Stimulated activated CD4-positive, alpha-beta T cell treated with anti-CD3 and anti-CD28 coated beads, Interleukin-2, amount 100 ng/mL, for 4 hours (primary cell): ENCODE measurements at places on chromosomes 3 and 15.
A peak's percentile ranks its signal among the peaks of the same experiment; 100 is the strongest.

DNA sequence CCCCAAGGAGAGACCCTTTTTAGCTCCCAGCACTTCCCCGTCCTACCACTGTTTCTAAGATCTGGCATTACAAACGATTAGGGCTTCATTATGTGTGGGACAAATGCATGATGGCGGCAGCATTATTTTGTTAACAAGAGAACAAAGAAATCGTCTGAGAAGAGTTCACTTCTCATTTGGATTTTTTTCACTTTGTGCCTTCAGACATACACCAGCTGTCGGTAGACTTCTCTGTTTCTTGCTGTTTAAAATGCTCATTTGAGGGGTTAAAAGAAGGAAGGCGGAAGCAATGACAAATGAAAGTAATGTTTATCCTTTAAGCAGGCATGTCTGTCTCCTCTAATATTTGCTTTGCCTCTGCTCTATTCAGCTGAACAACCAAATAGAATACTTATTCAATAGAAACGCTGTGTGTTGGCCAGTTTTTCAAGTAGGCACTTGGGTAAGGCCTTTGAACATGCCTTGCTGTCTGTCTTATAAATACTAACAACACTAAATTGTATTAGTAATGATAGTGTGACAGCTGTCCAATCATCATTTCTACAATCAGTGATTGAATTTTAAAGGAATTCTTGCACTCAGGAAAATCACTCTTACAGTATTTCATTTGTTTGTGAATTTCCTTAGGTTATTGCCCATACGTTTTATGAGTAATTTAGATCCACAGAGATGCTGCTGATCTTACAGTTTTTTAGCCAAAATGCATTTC is 382.4 kb downstream of the IL5RA start:
- DNase-seq, result no peak

GRCh38 chr15:40217166-40217824 is 21.6 kb upstream of the PAK6 start:
- peak; percentile 28 for DNase-seq

GRCh38 chr3:111619833-111620232 is 24.7 kb upstream of the ZBED2 start:
- DNase-seq, result no peak

- DNase-seq, result no peak
Observed at GRCh38 chr15:60854858-60855564, 374.1 kb downstream of the RORA start.

- no peak for DNase-seq
Observed at GRCh38 chr15:68080783-68081182, 26.7 kb downstream of the PIAS1 start.

GRCh38 chr3:36713904-36714303 is 50.4 kb downstream of the DCLK3 start:
- no peak for DNase-seq

DNA sequence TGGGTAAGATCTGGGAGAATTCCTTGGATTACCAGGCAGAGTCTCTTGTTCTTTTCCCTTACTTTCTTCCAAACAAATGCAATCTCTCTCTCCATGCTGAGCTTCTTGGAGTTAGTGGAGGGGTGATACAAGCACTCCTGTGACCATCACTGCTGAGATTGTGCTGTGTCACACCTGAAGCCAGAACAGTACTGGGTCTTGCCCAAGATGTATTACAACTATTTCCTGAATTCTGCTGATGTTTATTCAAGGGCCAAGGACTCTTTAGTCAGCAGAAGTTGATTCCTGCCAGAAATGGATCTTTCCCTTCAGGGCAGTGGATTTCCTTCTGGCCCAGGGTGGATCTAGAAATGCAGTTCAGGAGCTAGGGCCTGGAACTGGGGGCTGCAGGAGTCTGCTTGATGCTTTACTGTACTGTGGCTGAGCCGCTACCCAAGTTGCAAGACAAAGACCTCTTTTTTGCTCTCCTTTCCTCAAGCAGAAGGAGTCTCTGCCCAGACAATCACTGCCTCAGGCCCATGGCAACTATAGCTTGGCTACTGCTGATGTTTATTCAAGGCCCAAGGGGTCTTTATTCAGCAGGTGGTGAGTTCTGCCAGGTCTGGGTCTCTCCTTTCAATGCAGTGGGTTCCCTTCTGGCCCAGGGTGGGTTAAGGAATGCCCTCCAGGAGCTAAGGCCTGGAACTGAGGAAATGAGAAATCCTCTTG is 98.8 kb downstream of the SH3GL3 start:
- no peak for DNase-seq

DNA sequence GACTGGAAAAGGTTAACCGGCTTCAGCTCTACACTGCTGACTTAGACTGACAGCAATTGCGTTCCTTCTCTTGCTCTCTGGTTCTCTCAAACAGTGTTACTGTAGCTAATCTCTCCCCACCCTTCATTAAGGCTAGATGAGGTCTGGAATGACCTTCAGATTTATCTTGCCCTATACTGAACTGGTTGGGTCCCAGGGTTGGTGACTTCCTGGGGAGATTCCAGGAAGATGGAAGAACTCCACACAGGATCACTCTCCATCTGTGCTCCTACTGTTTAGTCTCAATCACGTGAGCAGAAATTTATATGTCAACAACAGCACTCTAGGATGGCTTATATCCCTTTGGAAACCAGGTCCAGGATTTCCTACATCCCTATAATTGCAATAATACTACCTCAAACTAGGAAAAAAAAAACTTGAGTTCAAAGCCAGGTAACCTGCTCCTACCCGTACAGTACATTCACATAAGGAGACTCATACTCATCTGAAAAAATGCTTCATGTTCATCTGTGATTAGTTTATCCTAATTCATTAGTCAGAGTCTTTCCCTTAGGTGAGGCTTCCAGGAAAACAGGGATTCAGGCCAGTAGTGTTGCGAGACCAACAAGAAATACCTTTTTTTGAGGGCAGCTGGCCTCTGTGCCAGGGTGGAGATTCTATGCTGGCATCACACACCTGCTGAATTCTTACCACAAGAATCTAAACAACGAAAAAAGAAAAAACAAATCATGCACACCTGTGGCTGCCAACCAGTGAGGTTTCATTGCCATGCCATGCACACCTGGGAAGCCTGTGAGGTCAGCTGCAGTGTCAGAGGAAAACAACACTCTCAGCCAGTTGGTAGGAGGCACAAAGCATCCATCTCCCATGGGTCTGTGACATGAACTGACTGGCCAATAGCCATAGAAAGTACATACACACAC is 297.3 kb downstream of the MECOM start:
- no peak for DNase-seq

DNA sequence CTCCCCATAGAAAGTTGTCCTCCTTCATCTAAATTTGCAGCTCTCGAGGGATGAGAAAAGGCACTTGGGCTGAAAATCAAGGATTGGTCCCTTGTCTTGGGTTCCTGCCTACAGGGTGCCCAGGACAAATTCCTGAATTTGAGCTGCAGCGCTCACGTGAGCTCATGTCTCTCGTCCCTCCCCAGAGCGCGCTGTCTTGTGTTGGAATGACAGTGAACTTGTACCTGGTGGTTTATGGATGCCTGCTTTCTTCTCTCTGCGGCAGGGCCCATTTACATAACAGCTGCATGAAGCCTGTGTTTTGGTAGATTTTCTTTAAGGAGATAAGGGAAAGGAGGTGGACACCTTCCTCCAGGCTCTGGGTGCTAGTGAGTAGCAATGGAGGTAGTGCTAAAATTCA is 4.3 kb downstream of the RYR3 start:
- no peak for DNase-seq

DNA sequence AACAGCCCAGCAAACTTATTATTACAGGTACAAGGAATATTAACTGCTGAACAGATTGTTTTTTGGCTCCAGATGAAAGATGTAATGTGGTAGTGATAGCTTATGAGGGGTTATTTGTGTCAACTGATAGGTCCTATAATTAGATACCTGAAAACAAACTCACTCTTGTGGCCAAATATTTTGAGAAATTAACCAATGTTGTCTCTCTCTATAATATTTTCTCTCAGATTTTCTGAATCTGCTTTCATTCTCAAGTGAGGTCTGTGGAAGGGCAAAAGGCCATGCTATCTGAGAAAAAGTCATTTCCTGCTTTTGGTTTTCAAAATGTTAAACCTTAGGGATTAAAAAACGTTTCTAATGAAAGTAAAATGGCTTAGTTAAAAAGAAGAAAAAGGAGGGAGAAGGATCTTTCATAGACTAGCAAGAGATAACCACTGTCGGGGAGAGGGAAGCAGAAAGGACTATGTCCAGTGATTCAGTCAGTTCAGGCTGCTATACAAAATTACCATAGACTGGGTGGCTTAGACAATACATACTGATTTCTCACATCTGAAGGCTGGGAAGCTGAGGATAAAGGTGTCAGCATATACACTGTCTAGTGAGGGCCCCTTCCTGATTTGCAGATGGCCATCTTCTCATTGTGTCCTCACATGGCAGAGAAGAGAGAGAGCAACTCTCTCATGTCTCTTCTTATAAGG is 277.5 kb upstream of the P2RY1 start:
- no peak for DNase-seq

DNA sequence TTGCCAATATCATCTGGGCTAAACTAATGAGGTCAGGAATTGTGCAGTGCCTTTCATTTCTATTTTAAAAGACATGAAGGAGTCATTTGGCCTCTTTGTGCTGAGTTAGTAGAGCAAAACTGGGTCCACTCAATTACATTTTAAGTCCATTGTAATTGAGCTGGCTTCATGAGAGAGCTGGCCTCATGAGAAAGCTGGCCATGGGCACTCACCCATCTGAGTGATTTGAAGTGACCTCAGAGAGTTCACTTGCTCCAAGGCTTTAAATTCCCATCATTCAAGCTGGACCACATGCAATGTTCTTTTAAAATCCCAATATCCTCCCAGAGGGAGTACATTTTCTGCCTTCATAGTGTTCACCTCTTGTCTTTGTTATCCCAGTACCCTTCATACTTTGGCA is 335.9 kb upstream of the WNT5A start:
- DNase-seq, result no peak

DNA sequence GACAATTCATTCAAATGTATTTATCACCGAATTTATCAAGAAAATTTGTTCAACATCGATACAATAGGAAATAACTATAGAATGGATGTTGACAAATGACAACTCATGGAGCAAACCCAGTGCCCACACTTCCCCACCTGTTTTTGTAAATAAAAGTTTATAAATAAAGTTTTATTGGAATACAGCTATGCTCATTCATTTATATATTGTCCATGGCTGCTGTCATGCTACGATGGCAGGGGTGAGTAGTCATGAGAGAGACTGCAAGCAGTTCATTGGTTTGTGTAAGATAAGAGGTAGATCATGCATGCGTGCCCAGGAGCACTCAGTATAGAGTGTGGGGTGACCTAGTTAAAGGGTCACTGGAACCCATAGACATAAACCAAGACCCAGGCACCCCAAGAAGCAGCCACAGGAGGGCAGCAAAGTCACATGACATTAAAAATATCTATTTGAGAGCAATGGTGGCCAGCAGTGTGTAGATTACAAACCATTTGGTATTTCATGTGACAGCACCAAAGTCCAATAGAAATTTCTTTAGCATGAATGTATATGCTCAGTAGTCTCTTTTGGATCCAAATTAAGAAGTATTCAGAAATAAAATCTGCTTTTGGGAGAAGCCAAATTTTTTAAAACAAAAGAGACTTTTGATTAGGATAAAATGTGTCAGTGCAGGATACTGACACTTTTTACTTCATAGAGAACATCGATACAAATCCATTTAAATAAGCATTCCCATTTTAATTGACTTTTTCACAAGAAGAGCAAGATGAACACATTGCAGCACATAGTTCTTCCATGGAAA is 794.8 kb downstream of the MCTP2 start:
- DNase-seq, result no peak

GRCh38 chr3:45967724-45968123 is 24.5 kb downstream of the CXCR6 start:
- no peak for DNase-seq

- no peak for DNase-seq
Observed at GRCh38 chr3:130374908-130375307, 29.4 kb downstream of the COL6A5 start.

- DNase-seq, result no peak
Observed at GRCh38 chr3:141114179-141114745, 63.1 kb downstream of the SPSB4 start.

DNA sequence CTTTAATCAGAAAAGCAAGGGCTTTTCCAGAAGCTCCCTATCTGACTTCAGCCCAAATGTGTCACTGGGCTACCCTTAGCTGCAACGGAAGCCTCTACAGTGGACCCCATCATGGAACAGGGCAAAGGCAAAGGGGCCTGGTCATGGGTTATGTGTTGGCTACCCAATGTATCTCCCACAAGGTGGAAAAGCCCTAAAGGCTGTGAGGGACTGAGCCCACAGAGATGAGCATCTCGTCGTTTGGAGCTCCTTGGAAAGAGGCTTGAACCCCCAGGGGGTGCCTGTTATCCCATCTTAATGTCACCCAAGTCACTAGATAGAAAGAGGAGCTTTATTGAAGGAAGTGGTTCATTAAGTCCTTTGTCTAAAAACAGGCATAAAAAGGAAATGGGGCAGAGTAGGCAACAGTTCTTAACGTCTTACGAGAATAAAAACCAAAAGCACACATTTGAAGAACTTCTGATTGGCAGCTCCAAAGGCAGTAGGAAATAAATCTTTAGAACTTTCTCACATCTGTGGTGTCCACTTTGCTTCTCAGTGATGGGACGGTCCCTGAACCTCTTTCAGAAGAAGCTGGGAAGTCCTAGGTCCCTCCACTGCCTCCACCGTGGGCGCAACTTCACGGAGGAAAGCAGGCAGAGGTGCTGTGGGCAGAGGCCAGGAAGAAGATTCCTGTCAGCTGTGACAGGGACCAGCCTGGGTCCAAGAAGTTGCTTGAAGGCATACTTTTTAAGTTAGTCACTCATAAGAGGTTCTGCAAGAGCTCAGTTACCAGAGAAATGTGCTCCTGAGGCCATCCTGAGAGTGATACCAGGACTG is 93.7 kb downstream of the MYLK start:
- no peak for DNase-seq

GRCh38 chr15:49120832-49121231 is 34.6 kb downstream of the COPS2 start:
- no peak for DNase-seq

DNA sequence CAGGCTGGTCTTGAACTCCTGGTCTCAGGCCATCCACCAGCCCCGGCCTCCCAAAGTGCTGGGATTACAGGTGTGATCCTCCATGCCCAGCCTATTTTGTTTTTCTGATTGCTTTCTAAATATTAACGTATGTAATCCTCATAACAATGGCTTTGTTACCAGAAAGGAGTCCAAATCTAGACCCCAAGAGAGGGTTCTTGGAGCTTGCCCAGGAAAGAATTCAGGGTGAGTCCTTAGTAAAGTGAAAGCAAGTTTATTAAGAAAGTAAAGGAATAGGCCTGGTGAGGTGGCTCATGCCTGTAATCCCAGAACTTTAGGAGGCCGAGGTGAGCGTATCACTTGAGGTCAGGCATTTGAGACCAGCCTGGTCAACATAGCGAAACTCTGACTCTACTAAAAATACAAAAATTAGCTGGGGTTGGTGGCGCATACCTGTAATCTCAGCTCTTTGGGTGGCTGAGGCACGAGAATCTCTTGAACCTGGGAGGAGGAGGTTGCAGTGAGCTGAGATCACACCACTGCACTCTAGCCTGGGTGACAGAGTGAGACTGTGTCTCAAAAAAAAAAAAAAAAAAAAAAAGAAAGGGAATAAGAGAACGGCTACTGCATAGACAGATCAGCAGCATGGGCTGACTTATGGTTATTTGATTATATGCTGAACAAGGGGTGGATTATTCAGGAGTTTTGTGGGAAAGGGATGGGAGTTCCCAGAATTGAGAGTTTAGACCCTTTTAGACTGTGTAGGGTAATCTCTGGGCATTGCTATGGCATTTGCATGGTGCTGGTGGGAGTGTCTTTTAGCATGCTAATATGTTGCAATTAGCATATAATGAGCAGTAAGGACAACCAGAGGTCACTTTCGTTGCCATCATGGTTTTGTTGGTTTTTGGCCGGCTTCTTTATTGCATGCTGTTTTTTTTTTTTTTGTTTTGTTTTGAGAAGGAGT is 36.1 kb downstream of the TYRO3 start:
- no peak for DNase-seq

- DNase-seq, result no peak
Observed at GRCh38 chr3:119672776-119673175, 4.4 kb downstream of the COX17 start.
